ENCODE measurements at places on chromosomes 16 and 17.
A peak's percentile ranks its signal among the peaks of the same experiment; 100 is the strongest.

GRCh38 chr17:44253006-44253405 lies 14.9 kb downstream of the SLC4A1 start:
- DNase-seq, result no peak

- DNase-seq, result peak; percentile 8
Observed at GRCh38 chr17:64291268-64291851, 28.3 kb upstream of the TEX2 start.

GRCh38 chr17:79848370-79848766 lies 9.1 kb upstream of the CBX4 start:
- no peak for DNase-seq

- no peak for DNase-seq
Observed at GRCh38 chr17:3627769-3628167, 8.3 kb downstream of the SHPK start.

DNA sequence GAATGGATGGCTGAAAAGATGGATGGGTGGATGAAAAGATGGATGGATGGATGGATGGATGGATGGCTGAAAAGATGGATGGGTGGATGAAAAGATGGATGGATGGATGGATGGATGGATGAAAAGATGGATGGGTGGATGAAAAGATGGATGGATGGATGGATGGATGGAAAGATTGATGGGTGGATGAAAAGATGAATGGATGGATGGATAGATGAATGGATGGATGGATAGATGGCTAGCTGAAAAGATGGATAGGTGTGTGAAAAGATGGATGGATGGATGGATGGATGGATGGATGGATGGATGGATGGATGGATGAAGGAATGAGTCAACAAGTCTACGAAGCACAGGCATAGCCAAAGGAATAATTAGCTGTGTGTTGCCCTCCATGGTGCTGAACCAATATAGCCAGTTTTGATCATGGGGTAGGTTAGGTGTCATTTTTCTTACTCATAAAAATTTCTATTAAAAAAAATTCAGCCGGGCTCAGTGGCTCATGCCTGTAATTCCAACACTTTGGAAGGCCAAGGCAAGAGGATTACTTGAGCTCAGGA lies 41.1 kb downstream of the NLRC5 start:
- DNase-seq, result no peak

- DNase-seq, result peak; percentile 74
Observed at GRCh38 chr16:75305364-75306098, 54.1 kb upstream of the BCAR1 start.

- DNase-seq, result no peak
Observed at GRCh38 chr17:80717720-80718083, 173.1 kb downstream of the RPTOR start.

DNA sequence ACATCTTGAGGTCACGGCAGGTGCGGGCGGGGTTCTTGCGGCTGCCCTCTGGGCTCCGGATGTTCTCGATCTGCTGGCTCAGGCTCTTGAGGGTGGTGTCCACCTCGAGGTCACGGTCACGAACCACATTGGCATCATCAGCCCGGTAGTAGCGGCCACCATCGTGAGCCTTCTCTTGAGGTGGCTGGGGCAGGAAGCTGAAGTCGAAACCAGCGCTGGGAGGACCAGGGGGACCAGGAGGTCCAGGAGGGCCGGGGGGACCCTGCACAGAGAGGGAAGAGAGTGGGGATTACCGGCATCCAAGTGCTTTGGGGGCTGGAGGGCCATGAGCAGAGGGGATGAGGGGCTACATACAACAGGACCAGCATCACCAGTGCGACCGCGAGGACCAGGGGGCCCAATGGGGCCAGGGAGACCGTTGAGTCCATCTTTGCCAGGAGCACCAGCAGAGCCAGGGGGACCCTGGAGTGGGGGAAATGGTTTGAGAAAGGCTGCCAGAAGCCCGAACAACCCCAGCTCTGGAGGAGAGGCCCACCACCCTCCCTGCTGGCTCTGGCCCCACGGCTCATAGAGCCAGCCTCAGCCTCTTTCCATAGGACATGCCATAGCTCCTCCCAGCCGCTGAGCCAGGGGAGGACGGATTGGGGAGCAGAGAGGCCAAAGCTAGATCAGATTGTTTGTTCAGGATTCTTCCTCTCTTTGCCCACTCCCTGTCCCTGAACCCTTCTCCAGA lies 14.6 kb downstream of the COL1A1 start:
- DNase-seq, result no peak

DNA sequence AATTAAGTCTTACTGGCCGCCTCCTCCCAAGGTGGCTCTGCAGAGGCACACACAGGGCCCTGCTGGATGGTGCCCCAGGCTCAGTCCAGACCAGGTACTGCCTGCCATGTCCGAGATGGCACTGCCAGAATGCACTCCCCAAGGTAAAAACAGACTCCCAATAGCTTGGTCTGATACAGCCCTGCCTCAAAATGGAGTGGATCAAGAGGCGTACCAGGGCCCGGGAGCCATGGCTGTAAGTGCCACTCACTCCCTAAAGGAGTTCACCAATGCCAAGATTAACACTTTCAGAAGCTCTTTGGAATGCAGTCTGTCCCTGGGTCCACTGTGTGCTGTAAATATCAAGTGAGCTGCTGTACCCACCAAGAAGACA lies 576 bp upstream of the MYO18A start:
- DNase-seq, result no peak

DNA sequence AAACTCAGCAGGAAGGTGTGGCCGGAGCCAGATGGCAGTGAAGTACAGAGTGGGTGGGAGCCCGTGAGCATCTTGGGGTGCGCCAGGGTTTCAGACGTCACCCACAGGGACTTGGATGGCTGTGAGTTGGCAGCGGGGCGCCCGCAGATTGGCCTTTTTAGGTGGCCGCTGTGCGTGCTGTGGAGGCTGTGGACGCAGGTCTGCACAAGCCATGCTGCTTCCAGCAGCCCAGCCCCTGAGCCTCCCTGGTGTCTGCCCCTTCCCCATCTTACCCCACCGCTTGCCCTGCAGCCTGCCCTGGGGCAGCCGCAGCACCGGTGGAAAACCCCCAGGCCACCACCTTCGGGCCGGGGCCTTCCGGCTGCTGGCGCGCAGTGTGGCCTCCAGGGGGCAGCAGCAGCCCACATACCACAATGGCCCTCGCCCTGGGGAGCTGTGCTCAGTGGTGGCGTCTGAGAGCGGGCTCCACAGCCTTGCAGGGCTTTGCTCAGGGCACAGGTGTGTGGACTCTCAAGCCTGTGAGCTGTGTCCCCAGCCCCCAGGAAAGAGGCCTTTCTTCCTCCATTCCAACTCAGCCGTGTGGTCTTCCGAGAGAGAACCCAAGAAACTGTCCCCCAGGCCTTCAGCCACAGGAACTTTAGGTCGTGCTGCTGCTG lies 11.8 kb downstream of the ENDOV start:
- DNase-seq, result peak; percentile 4

- DNase-seq, result no peak
Observed at GRCh38 chr16:8048433-8048832, 541.9 kb downstream of the TMEM114 start.

GRCh38 chr17:8333281-8333680 lies 6.4 kb upstream of the ODF4 start:
- no peak for DNase-seq

- no peak for DNase-seq
Observed at GRCh38 chr16:80569440-80570105, 28.8 kb downstream of the DYNLRB2 start.

GRCh38 chr17:40884708-40885512 lies at the start of gene KRT20:
KRT20 (minus strand) TSS chr17:40885242; CDS start chr17:40885185, 57 bp downstream.
- no peak for DNase-seq

- no peak for DNase-seq
Observed at GRCh38 chr16:3020604-3021448, 658 bp downstream of the TNFRSF12A start.

- no peak for DNase-seq
Observed at GRCh38 chr17:21677126-21677910, 15.0 kb upstream of the KCNJ18 start.

DNA sequence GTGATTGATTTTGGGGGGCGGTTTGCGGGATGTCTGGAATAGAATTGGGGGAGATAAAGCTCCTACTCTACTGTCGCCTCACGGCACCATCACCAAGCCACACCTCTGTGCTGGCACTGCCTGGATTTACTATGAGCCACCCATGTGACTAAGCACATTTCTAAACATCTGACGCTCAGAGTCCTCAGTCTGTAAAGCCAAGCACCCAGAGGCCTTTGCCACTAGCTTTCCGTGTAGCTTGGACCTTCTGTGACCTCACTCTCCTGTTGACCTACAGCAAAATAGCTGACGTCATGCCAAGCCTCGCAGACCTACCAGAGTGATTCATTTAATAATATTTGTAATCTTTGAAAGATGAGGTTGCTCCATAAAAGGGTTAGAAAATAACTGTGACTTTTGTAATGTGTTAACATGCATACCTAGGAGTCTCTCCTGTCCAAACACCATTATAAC lies 38.5 kb upstream of the MYOCD start:
- DNase-seq, result no peak

- no peak for DNase-seq
Observed at GRCh38 chr16:53768593-53768992, 64.6 kb downstream of the FTO start.

DNA sequence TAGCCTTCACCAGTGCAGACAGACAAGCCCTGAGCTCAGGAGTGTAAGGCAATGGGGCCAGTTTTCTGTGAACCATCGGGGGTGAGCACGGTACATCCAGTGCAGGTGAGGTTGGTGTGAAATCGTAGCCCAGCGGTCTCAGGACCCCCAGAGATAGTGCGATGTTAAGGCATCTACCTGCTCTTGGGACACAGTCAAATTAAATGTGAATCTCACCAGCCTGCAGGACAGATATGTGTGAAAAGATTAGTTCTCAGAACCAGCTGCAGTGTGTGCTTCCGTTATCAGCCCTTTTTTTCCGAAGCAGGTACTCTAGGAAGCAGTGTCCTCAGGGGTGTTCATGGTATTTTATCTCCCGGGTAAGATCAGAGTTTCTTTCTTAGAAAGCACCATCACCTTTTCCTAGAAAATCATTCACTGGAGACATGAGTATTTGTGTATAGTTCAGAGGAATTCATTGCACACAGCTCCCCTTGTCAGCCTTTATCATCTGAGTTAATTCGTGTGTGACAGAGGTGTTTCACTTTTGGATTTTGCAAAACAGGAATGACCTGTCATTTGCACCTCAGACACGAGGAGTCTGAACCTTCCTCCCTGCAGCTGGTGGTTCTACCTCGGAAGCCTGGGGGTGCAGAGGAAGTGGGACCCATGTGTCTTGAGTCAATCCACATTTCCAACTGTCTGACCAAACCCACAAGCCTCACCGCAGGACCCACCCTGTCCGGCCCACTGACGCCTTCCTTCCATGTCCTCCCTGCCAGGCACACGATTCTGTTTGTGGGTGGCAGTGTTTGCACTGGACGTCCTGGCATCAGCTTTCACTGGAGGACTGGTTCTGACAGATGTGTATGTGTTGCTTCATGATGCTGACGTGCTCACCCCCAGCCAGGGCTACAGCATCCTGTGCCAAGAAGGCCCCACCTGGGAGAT lies 107.8 kb downstream of the CLEC16A start:
- no peak for DNase-seq

- no peak for DNase-seq
Observed at GRCh38 chr16:85689285-85689949, 663 bp upstream of the GINS2 start.

DNA sequence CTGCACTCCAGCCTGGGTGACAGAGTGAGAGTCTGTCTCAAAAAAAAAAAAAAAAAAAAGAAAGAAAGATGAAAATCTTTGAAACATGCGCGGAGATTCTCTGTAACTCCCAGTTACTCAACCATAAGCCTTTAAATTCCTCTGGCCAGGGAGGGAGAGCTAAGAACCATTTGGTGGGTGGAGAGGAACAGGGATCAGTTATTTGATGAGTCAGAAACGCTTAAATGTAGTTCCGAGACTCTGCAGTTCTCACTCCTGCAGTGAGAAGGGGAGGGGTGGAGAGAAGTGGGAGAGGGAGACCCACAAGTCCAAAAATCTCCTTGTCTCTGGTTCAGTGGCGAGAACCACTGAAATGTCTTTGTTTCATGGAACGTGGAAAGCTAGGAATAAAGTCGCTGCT lies 266.7 kb downstream of the SOX9 start:
- DNase-seq, result no peak

- no peak for DNase-seq
Observed at GRCh38 chr17:58329810-58330537, 1.4 kb upstream of the TSPOAP1 start.

DNA sequence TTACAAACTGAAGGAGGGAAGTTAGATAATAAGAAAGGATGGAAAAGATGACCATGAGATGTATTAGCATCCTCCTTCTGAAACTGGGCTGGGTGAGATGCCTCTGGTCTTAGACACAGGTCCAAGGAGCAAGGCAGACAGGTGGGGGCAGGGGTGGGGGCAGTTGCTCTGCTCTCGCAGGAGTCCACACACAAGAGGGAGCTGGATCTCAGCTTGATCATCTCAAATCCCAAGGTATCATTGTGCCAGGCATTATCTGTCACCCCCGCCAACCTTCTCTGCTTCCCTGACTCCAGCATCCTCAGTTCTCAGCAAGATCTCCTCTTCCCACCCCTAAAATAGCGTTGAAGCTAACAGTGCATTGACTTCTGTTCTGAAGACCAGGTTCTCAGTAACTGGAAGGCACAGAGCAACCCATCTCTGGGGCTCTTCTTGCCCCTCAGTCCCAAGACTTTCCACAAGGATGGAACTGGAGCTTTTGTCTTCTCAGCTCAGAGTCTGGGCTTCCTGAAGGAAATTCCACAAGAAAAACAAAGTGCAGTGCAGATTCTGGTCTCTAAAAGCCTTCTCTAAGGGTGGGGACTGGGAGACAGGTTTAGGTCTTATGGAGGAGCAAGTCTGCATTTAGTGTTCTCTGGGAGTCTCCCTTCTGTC lies 1.6 kb downstream of the FLOT2 start:
- no peak for DNase-seq

DNA sequence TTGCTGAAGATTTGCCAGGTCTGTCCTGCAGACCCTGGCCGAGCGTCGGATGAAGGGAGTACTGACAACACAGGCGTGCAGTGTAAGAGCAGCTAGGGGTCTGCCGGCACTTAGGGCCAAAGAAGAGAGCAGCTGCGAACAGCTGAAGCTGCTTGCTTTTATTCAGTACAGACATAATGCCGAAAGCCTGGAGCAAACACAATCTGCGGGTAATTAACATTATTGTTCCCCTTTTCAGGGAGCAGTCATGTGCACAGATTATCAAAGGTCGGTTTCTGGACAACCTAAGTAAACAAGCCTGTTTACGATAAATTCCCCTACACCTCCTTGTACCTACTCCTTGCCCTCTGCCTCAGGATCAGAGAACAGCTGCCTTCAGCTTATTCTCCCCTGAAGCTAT lies 12.0 kb upstream of the KRT23 start:
- DNase-seq, result no peak

GRCh38 chr16:55047903-55048497 lies 117.3 kb downstream of the IRX5 start:
- DNase-seq, result no peak

DNA sequence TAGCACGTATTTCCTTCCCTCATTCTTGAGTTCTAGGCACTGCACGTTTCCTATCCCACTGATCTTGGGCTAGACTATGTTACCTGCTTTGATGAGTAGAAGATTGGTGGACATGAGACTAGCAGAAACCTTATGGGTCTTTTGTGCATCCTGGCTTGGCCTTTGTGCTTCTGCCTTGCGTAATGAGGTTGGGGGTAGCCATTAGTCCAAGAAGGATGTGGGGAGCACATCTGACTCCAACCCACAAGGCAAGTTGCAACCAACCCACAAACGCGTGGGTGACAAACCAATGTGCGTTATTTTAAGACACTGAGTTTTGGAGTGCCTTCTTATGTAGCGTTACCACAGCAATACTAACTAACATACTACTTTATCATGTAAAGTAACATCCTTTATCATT lies 180.4 kb upstream of the IRX5 start:
- no peak for DNase-seq
